ENCODE measurements at places on chromosomes 4 and X.

DNA sequence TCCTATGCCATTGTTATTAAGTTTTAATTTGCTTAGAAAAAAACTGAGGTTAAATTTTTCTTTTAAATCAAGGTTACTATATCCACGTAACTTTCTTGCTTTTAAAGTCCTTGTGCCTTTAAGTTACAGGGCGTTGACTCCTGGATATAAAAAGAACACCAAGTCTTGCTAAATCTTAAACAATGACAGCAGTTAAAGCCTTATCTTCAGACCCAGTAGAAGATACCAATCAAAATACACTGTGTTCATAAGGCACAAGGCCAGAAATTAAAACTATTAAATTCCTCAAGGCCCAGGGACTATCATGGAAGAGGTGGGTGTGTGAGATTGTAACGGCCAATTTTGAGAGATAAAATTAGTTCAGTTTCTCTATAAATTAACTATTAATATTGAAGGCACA lies 60.4 kb downstream of the PAGE2 start:
- DNase-seq, result no peak

- DNase-seq, result no peak
Observed at GRCh38 chr4:136103616-136104015, 1428.7 kb downstream of the PCDH18 start.

DNA sequence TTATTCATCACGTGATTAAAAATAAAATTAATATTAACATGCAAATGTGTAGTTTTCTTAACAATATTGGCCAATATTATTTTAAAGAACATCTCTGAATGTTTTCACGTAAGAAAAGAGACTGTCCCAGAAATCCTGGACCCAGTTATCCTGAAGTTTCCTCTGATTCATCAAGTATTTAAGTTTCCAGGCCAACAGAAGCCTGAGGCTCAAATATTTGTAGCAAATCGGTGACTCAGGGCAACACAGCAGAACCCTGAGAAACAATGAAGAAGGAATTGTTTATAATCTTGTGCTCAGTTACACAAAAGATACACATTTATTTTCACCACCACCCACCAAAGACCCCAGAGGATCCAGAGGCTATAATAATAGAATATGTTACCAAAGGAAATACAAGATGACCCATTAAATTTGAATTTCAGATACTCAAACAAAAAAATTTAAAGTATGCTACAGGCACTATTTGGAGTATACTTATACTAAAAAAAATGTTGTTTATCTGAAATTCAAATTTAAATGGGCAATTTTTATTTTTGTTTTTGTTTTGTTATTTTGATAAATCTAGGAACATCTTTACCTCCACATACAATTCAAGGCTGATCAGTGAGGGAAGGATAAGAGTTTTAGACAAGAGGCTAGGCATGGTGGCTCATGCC lies 33.9 kb upstream of the SLC7A11 start:
- no peak for DNase-seq

GRCh38 chrX:80808881-80809411 lies 731 bp downstream of the BRWD3 start:
- peak; percentile 8 for DNase-seq

DNA sequence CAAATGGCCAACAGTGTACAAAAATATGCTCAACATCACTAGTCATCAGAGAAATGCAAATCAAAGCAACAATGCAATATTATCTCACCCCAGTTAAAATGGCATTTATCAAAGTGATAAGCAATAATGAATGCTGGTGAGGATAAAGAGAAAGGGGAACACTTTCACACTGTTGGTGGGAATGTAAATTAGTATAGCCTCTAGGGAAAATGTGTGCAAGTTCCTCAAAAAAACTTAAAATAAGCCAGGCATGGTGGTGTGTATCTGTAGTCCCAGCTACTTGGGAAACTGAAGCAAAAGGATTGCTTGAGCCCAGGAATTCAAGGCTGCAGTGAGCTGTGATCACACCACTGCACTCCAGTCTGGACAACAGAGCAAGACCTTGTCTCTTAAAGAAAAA lies 572.1 kb downstream of the NLGN4X start:
- no peak for DNase-seq

GRCh38 chr4:122100508-122100907 lies 51.6 kb upstream of the BLTP1 start:
- no peak for DNase-seq

DNA sequence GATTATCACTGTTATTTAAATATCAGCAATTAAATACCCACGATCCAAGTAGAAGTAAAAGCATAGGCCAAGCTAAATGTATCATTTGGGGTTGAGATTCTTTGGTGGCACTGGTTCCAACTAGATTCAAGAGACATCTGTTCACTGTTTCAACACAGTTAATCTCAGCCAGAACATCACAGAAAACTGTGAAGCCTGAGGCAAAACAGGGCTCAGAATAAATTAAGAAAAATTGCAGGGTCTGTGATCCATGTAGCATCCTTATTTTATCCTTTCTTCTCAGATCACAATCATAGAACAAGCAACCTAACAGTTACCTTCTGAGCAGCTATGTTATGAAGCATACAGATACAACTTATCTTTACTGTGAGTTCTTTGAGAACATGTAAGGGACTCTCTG lies 23.7 kb downstream of the YTHDC1 start:
- DNase-seq, result no peak
